ENCODE measurements at places on chromosomes 5 and 9.

GRCh38 chr9:120212153-120212852, 367.7 kb downstream of the CDK5RAP2 start:
- DNase-seq, result no peak

DNA sequence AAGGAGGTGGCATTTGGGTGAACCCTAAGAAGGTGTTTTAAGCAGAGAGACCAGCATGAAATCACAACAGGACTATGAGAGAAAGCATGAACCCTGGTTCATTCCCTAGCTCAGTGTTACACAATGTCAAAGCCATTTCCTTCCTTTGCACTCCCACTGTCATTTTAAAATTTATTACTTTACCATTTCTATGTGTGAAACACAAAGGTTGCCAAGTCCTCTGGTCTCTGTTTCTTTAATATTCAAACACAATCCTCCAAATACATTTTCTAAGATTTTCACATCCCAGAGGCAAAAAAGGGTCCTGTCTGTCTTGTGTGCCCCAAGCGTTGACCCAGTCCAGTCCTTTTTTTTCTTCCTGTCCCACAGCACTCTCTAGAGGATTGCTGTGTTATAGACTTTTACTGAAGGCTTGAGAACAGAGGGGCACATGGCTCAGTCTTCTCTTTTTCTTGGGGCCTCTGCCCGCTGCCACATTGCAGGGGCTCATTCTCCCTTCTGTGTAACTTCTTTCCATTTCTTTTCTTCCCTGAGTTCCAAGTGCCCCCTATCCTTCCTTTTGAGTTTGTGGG, 78.6 kb upstream of the SLC28A3 start:
- DNase-seq, result no peak

GRCh38 chr9:127943731-127944144, 6.1 kb upstream of the DPM2 start:
- peak; percentile 58 for DNase-seq

- no peak for DNase-seq
Observed at GRCh38 chr9:132166599-132166998, 4.7 kb downstream of the NTNG2 start.

DNA sequence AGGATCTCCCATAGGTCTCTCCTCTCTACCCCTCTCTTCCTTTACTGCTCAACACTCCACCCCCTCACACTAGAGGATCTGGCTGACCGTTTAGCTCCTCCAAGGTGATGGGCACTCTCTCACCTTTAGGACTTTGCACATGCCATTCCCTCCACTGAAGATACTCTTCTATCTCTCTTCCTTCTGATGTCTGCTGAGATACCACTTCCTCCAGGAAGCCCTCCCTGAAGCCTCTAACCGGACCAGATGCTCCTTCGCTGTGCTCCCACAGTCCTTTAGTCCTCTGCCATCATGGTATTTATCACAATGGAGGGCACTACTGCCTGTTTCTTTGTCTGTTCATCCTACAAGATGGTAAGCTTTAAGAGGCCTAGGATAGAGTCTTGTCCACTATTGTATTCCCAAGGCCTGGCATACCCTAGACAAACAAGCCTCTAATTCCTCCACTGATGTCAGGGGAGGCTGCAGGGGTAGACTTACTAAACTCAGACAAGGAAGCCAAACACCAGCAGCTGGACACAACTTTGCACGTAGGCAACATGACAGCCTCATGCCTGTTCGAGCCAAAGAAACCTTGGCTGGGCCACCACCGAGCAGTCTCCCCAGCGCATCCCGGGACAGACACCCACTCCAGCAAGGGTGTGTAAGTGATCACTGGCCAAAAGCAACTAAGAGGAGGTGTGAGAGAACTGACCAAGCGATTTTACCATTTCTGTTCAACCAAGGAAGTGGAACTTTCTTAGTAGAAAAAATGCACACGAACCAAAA, 20.2 kb downstream of the ORM2 start:
- DNase-seq, result no peak

DNA sequence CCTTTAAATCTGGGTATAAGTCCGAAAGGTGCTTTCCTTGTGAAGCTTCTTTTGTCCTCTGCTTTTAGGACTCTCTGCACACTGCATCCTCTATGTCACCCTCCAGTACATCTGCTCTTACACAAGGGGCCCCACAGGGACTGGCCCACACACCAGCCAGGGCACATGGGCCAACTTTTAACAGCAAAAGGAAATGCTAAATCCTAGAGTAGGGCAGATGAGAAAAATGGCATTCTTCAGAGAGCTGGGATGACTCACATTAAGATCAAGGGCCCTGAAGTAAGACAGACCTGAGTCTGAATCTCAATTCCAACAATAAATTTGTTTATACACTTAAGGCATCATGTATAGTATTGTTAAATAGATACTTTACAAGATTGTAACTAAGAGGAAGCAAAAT, 40.3 kb upstream of the CDKN2B start:
- DNase-seq, result no peak

GRCh38 chr9:100679834-100680233, 102.0 kb downstream of the CAVIN4 start:
- no peak for DNase-seq

GRCh38 chr5:75059912-75060545, 7.7 kb upstream of the GCNT4 start:
- DNase-seq, result no peak

DNA sequence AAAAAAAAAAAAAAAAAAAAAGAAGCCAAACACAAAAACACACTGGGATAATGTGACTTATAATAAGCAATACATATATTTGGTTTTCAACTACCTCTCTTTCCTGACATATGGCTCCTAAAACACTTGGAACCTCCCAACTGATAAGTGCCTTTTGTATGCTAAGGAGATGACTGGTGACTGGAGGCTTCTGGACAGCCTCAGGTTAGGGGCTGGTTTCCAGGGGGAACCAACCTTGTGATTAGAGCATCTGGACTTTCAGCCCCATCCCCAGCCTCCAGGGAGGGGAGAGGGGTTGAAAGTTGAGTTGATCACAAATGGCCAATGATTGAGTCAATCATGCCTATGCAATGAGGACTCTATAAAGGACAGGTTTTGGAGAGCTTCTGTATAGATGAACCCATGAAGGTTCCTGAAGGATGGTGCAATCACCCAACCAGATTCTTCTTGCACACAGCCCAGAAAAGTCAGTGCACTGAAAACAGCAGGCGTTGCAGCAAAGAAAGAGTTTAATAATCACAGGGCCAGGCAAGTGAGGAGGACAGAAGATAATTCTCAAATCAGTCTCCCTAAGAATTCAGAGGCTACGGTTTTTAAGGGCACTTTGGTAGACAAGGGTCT, 276.7 kb downstream of the AUH start:
- DNase-seq, result no peak
